SJCRH30 (cell line): ENCODE measurements at places on chromosomes 4 and X. TPM values are rescaled to one million over a fixed set of nuclear protein-coding genes. Genes with fewer than 3 reads are reported as not detected.
A peak's percentile ranks its signal among the peaks of the same experiment; 100 is the strongest.

DNA sequence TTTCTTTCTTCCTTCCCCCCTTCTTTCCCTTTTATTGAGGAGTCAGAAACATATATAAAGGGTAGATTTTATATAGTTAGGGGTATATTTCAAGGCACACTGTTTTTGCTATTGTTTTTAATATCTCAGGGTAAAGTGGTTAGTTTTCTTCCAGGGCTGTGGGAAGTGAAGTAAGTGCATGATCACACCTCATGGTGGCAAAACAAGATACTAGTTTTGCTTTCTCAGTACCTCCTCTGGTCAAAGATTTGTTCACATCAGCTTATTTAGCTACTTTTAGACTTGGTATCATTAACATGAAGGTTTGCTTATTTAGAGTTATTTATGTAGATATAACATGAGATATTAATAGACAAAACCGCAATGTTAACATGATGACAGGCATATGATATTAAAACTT is 21.8 kb downstream of the ADAM29 start:
- no peak for DNase-seq

DNA sequence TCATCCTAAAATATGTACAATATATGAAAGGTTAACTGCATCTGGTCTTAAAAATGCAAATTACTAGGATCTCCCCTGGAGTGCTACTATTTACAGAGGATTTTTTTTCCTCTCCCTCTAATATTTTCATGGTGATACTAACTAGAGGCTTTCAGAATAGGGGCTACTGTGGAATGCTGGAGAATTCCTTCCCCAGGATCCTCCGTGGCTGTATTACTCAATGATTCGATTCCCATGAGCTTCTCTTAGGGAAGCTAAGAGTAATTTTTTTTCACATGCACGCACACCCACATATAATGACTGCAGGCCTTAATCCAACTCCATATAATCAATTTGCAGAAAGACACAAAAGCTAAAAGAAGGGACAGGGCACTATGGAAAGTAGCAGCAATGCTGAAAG is 184.7 kb downstream of the ARHGAP6 start:
- no peak for DNase-seq

GRCh38 chrX:140088438-140088837 is 123.1 kb upstream of the CXorf66 start:
- no peak for DNase-seq

- DNase-seq = no peak
Measured at GRCh38 chr4:187174749-187175148, 451.1 kb upstream of the FAT1 start.

DNA sequence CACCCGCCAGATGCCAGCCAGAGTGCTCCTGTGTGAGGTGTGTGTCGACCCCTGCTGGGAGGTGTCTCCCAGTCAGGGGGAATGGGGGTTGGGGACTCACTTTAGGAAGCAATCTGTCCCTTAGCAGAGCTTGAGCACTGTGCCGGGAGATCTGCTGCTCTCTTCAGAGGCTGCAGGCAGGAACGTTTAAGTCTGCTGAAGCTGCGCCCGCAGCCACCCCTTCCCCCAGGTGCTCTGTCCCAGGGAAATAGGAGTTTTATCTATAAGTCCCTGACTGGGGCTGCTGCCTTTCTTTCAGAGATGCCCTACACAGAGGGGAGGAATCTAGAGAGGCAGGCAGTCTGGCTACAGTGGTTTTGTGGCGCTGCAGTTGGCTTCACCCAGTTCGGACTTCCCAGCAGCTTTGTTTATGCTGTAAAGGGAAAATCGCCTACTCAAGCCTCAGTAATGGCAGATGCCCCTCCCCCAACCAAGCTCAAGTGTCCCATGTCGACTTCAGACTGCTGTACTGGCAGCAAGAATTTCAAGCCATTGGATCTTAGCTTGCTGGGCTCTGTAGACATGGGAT is 80.8 kb downstream of the CCSER1 start:
- DNase-seq = no peak

GRCh38 chr4:73912191-73912590 is 43.0 kb downstream of the CXCL1 start:
- no peak for DNase-seq

- peak; percentile 83 for DNase-seq
Measured at GRCh38 chr4:127783026-127783769, 1.1 kb downstream of the HSPA4L start.

- peak; percentile 37 for DNase-seq
Measured at GRCh38 chrX:38768079-38768478, 33.2 kb upstream of the MID1IP1 start.

DNA sequence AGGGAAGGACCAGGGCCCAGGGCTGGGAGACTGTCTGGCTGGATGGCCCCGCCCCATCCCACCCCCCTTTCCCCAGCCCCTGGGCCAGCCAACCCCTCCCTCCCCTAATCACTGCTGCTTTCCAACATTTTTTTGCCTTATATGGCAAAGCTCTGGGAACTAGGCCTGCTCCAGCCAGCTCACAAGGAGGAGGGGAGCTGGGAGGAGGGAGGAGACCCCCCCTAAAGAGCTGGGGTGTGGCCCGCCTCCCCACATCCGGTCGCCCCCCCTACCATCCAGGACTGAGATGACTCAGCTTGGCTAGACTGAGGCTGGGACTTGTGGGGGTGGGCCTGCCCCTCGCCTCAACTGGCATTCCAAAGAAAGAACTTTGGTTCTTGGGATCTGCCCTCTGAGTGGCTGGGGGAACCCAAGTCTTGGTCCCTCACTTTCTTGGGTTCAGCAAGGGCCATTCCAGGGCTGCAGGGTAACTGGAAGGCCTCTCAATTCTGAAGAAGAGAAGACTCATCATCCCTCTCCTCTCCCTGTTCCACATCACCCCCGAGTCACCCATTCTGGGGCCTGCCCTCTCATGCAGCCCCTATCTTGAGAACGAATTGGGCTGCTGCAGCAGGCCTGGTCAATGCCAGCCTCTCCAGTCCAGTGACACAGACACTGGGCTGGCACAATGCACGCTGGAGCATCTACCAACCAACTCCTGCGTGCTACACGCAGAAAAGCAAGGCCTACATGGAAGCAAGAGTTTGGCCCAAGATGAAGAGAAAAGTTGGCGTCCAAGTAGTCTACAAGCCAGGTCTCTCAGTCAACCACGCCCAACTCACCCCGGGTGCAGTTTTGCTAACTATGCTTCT is 4.8 kb downstream of the FLNA start:
- DNase-seq = peak; percentile 75

CXCL5 gene
- total RNA-seq = not detected in 2 replicates

RTL3 gene
- 0.05 TPM in 1 of 2 replicates, not detected in the other for total RNA-seq

ASB12 gene
- total RNA-seq = 0.10 TPM in 1 of 2 replicates, not detected in the other

RHOH gene
- not detected in 2 replicates for total RNA-seq

RBMX2 gene
- total RNA-seq = 30.2 and 30.6 TPM in 2 replicates

MAP7D2 gene
- total RNA-seq = 0.05 and 0.08 TPM in 2 replicates

PRDM5 gene
- 31.4 and 40.5 TPM in 2 replicates for total RNA-seq

AWAT2 gene
- not detected in 2 replicates for total RNA-seq

TRIM60 gene
- not detected in 2 replicates for total RNA-seq

TIGD4 gene
- total RNA-seq = 0.25 and 0.81 TPM in 2 replicates
